ENCODE measurements at places on chromosomes 11 and 22.
A peak's percentile ranks its signal among the peaks of the same experiment; 100 is the strongest.

DNA sequence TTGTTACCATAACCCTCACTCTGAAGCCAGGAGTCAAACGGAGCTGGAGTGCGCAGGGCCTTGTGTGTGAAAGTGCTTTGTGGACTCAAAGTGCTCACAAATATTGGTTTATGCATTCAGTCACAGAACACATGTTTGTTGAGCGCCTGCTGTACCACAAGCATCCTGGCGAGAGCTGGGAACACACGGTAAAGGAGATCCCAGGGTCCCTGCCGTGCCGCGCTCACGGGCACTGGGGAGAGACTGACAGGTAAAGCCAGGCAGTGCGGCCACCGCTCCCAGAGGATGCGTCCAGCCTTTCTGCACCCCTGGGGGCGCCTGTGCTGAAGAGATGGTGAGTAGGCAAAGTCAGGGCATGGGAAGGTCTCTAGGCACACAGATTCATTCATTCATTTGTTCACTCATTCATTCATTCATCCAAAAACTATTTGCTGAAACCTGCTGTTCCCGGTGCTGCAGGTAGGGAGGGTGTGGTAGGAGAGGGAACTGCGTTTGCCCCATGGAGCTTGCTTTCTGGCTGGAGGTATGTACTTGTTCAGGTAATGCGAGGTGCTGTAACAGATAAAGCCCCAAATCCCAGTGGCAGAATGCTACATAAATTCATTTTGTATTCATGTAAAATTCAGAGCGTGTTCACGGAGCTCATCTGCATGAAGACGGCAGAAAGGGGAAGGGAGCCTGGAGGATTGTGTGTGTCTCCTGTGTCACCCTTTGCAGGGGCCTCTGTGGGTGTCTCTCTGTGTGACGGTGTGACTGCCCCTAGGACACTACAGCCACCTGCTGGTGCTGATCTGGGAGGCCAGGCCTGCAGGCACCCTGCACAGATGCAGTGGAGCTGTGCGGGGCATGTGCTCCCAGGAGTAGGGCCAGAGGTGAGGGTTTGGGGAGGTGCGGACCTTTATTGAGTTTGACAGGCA is 167.0 kb upstream of the B3GAT1 start:
- DNase-seq, result no peak

DNA sequence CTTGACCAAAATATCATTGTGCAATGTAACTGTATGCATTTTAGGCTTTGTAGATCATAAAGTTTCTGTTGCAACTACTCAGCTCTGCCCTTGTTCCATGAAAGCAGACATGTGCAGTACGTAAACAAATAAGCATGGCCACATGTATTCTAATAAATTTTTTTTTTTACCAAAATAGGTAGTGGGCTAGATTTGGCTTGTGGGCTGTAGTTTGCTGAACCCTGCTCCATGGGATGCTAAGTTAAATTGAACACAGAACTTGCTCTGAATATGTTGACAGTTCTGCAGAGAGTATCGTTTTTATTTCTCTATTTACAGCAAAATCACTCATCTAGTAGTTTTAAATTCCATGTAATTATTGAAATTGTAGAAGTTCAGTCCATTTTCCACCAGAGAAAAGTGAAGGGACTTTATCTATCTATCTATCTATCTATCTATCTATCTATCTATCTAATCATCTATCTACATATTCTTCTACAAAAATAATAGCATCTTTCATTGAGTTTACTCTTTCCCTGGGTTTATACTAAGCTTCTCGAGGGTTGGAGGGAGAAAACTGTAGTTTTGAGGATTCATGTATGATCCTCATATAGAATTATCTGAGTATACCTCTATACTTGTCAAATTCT is 9.5 kb upstream of the OOSP4A start:
- no peak for DNase-seq

- no peak for DNase-seq
Measured at GRCh38 chr11:85602526-85603213, 24.5 kb downstream of the DLG2 start.

DNA sequence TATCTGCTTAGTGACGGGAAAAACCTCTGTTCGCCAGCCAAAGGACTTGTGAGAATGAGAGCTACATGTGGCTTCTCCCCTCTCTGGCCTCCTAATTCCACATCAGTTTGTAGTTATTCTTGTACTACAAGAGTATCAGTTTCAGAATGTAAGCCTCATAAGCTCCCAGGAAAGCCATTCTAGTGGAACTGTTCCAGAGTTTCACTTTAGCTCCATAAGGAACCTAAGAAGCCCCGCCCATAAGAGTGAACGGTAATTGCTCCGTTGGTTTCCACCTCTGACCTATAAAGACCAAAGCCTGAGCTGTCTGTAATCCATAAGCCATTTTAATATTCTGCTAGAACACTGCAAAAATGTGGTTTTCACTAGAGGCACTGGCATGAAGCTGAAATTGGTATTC is 53.0 kb downstream of the SIK3 start:
- no peak for DNase-seq

- peak; percentile 99 for DNase-seq
Measured at GRCh38 chr22:41417622-41418390, 28.8 kb downstream of the TOB2 start.

DNA sequence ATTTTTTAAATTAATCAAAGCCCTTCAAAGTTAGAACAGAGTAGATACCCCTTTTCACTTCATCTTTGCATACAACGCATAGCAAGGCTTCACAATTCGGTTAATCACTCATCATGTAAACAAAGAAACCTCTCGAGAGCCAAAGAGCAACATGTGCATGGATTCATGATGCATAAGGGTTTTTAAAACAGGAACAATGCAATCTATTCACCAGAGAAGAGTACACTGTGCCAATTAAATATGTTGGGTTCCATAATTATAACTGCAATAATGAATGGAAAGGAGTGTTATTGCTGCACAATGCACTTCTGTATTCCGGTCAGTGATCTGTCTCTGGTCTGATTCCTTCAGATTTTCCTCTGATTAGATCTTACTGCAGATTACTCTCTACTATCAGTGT is 45.3 kb downstream of the CADM1 start:
- DNase-seq, result no peak

- DNase-seq, result no peak
Measured at GRCh38 chr11:6237761-6238302, 1.1 kb upstream of the CNGA4 start.

GRCh38 chr11:34583818-34584217 is 37.1 kb upstream of the EHF start:
- DNase-seq, result no peak

- no peak for DNase-seq
Measured at GRCh38 chr11:78269806-78270205, 81.1 kb downstream of the USP35 start.

DNA sequence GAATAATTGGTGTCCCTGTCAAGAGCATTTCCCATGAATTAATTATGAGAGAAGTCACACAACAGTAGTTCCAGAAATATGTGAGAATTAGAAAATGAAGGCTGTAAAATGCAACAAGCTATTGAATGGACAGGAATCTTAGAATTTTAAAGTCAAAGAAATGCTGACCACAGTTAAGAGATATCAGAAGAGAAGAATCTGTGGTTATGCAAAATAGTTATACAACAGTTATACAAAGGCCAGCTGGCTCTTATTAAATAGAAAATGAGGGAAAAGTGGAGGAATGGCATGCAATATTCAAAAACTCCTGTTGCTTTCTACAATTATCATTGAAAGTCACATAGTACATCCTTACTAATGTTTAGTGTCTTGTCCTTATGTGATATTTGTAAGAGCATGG is 27.4 kb downstream of the CASP12 start:
- no peak for DNase-seq

GRCh38 chr22:36425977-36426523 is 38.3 kb upstream of the MYH9 start:
- DNase-seq, result no peak

DNA sequence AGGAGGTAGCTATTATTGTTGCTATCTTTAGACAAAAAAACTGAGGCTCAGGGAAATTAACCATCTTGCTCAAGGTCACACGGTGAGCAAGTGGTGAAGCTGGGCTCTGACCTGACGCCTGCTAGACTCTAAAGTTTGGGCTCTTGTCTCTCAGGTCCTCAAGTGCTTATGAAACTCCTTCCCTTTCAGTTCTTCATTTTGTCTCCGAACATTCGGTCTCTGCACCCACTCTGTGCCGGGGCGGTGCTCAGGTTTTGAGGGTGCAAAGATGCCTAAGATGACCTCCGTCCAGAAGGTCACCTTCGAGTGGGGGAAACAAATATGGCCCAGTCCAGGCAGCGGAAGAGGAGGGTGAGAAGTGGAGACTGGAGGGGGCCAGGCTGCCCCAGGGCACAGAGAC is 16.0 kb downstream of the OVOL1 start:
- no peak for DNase-seq

DNA sequence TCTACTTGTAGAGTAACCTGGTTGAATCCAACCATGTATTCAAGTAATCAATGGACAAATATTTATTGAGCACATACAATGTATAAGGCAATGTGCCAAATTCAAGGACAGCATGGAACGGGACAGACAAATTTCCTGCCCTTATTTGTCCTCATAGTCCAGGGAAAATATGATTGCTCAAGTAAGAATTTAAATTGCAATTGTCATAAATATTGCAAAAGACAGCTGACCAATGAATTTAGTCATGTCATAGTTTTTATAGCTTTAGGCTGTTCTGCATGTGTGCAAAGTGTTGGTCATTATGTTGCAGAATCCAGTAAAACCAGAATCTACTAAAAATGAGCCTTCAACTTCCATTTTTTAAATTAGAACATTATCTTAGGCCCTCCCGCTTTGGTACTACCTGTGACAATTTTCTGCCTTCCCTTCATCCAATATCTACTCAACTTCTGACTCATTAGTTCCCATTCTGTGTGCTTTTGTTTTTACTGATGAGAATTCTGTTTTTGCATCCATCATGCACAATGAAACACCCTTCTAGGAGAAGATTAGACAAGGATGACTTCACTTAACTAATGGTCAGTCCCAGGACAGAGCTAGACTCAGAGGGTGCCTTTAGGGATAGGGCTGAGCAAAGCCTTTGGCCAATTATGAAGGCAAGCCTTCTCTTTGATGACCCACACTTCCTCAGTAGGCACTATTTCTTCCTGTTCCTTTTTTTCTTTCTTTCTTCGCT is 45.8 kb upstream of the FIBIN start:
- DNase-seq, result no peak

- no peak for DNase-seq
Measured at GRCh38 chr11:12528487-12528886, 145.7 kb upstream of the TEAD1 start.

GRCh38 chr11:126344141-126345080 is 11.1 kb upstream of the ST3GAL4 start:
- no peak for DNase-seq

DNA sequence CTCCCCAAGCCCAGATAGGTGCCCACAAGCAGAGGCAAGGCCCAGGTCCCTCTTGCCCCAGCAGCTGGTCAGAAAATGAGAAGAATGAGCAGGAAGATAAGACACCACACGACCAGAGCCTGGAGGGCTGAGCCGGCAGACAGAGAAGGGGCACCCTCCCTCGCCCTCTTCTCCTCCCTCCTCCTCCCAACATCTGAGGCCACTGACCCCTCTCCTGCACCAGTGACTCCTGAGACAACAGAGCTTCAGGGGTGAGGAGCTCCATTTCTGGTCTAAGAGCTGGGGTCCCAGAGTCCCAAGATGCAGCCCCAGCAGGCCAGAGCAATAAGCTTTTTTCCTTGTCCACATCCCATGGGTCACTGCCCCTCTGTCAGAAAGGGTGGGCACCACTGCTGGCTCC is 159.2 kb downstream of the TRIM29 start:
- no peak for DNase-seq

DNA sequence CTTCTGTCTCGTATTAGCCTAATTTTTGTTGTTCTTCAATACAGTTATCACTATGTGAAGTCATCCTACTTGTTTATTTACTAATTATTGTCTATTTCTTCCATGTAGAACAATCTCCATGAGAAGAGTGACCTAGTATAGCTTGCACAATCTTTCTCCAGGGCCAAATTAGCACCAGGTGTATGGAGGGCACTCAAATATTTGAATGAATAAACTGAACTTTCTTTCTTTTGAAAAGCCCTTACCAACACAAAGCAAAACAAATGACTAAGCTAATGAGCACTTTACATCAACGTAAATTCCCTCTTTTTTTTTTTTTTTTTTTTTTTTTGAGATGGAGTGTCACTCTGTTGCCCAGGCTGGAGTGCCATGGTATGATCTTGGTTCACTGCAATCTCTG is 34.2 kb downstream of the ABTB2 start:
- no peak for DNase-seq

GRCh38 chr11:134835561-134835960 is 423.5 kb upstream of the B3GAT1 start:
- no peak for DNase-seq

GRCh38 chr11:33692541-33692940 is 8.1 kb downstream of the C11orf91 start:
- DNase-seq, result no peak

GRCh38 chr11:122714004-122714403 is 58.5 kb downstream of the UBASH3B start:
- no peak for DNase-seq

DNA sequence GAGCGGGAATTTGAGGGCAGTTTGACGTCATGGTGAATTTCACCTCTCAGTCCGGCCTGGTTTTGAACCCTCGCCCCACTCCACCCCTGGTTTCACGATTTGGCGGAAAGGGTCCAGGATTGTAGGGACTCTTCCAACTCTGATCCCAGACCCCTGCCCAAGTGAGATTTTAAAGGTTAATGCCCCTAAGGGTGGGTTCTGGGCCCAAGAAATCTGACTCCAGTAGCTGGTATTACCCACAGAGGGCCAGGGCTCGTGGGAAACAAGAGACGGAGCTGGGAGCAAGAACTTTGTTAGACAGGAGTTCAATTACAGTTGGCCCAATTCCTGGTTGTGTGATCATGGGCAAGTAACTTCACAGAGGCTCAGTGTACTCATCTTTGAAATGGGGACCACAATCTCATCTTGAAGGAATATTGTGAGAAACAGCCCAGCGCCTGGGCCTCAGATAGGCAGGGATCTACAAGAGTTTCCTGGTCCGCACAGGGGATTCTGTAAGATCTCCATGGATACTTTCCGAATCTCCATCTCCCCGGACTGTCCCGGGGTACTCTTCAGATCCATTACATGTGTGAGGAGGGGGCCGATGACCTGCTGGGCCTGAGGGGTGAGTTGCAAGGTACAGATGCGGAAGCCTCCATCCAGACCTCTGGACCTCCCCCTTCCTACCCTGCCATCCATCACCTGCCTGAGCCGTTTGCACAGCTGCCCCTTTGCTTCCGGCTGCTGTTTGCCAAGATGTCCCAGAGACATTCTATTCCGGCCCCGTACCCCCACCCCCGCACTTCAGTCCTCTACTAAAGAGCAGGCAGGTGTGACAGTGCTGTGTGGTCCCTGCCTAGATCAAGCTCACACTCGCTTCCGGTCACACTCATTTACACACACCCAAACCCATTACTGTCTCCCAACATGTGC is 687 bp upstream of the CALCA start:
- no peak for DNase-seq
